Stimulated activated CD4-positive, alpha-beta T cell treated with anti-CD3 and anti-CD28 coated beads, Interleukin-4, amount 100 ng/mL, for 1 hour (primary cell): ENCODE measurements at places on chromosomes 3 and 15.

GRCh38 chr3:188021041-188021440, 132.9 kb upstream of the LPP start:
- no peak for DNase-seq

DNA sequence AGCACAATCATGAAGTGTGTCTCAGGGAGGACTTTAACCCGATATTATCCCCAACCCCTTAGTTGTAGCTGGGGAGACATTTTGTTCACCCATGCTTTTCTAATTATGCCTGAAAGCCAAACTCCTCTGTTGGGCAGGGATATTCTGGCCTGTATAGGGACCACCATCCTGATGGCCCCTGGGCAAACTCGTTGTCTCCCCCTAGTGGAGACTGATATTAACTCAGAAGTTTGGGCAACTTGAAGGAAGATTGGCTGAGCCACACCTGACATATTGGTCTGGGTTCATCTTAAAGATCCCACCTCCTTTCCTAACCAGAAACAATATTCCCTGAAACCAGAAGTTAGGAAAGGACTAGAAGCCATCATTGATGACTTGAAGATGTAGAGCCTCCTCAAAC, 42.3 kb downstream of the TM4SF18 start:
- no peak for DNase-seq

- no peak for DNase-seq
Measured at GRCh38 chr3:126149960-126150515, 30.3 kb downstream of the ALDH1L1 start.

GRCh38 chr15:28185148-28185895, 86.2 kb upstream of the OCA2 start:
- no peak for DNase-seq

DNA sequence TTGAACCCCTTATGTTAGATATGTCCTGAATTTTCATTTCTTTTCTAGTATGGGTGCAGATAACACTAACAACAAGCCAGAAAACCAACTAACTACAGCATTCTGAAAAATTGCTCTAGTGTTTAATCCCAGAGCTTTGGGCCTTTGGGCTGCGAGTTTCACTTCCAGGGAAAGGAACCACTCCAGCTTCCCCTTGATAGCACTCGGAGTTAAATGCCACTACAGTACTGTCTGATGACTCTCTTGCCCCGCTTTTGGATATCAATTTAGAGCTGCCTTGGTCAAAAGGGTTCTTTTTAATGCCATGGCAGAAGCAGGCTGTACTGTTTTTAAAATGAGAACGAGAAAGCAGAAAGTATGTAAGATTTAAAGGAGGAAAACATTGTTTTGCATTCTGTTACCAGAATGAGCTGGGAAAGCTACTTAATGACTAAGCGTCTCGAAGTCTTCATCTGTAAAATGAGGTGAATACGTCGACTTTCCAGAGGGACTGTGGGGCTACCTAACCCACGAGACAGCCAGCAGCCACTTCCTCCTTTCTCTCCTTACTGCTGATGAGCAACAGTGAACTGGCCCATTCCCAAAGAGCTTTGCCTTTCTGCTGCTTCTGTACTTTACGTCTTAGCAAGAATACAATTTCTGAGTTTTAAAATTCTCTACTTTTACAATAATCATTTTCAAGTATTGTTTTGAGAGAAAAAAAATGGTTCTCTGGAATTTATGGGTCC, 299.3 kb upstream of the LYSMD4 start:
- no peak for DNase-seq

DNA sequence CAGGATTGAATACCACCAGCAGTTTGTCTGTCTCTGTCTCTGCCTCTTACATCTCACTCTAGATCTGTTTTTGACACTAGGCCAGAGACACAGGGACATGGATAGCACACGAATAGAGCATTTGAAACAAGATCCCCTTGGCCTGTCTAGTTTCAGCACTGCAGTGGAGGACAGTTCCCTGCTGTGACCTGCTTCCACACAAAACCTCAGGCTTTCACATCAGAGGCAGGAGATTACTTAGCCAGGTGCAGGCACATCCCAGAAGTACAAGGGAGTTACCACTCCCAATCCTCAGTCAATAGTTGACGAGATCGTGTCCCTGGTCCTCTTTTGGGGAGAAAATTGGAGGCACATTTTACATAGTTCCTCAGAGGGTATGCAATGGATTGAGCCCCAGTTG, 34.0 kb upstream of the CCK start:
- peak; percentile 7 for DNase-seq

GRCh38 chr3:106945435-106945834, 431.8 kb upstream of the CCDC54 start:
- no peak for DNase-seq
